Left lung (tissue), 14 donors: ENCODE measurements at places on chromosomes 6 and 20. TPM values are rescaled to one million over a fixed set of nuclear protein-coding genes. Genes with fewer than 3 reads are reported as not detected.

SIRPG gene
- 0.58 TPM for total RNA-seq

- no peak overlapping the region for H3K4me3 ChIP-seq
- H3K4me1 ChIP-seq, result peaks cover 20% of the 10 kb centered on the region
- no peaks in the 10 kb centered on the region for H3K27me3 ChIP-seq
These were observed 52.9 kb upstream of the SLC22A16 start for GRCh38 chr6:110529355-110529754.

SIGLEC1 gene
- total RNA-seq, result 22.8 TPM

DNA sequence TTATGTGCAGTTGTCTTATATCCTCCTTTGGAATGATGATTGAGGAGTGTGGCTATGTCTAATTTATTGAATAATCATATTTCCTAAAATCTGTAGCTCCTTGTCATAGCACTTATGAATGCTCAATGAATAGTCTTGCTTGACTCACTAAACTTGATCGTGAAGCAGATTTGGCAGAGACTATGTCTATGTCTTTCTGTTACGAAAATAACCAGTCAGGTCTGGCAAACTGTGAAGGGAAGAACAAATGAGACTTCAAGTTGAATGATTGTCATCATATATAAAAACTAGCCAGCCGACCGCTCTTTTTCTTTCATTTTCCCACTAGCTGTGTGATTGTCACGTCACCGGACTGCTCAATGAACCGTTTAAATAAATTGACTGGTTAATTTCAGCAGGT, 1303.9 kb upstream of the GJE1 start:
- no peak for DNase-seq
- H3K27me3 ChIP-seq, result no peaks in the 10 kb centered on the region
- H3K4me1 ChIP-seq, result no peaks in the 10 kb centered on the region
- H3K36me3 ChIP-seq, result no peaks in the 10 kb centered on the region

DNA sequence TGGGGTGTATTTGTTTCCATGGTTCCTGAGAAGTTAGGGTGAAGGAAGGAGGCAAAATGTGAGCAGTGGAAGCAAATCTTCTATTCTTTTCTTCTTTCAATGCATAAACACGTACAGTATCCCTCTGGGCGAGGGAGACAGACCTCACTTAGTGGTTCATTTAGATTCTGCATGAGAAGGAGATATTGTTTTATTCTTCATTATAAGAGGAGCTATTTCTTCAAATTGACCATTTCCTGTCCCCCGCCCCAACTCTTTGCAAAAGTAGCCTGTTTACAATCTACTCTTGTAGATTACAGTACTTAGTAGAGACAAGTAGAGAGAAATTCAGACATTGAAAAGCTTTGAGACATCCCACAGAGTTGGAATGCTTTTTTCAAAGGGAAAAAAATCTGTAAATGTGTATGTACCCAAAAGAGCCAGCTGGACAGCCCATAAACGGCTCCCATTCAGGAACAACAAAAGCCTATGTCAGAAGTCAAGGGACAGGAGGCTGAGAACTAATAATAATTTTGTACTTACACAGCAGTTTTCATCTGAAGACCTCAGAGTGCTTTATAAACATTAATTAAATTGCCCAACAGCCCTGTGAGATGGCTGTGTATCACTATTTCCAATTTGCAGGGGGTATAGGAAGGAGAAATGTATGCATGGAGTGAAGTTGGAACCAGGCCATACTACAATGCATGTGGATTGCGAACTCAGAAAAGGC, 23.9 kb downstream of the CD83 start:
- DNase-seq, result no peak
- no peaks in the 10 kb centered on the region for H3K36me3 ChIP-seq
- no peaks in the 10 kb centered on the region for H3K27me3 ChIP-seq

GRCh38 chr6:120648713-120649112, 685.6 kb downstream of the TBC1D32 start:
- H3K27ac ChIP-seq, result no peak overlapping the region
- H3K4me3 ChIP-seq, result no peak overlapping the region
- H3K27me3 ChIP-seq, result no peaks in the 10 kb centered on the region
- DNase-seq, result no peak

- no peaks in the 10 kb centered on the region for H3K36me3 ChIP-seq
- no peak overlapping the region for H3K4me3 ChIP-seq
- no peak overlapping the region for H3K27ac ChIP-seq
- H3K4me1 ChIP-seq, result no peaks in the 10 kb centered on the region
- peaks cover 31% of the 10 kb centered on the region for H3K27me3 ChIP-seq
- no peak for DNase-seq
These were observed 9.3 kb downstream of the BNIP5 start for GRCh38 chr6:36327226-36327918.

ULBP3 gene
- total RNA-seq, result 10.0 TPM

DNA sequence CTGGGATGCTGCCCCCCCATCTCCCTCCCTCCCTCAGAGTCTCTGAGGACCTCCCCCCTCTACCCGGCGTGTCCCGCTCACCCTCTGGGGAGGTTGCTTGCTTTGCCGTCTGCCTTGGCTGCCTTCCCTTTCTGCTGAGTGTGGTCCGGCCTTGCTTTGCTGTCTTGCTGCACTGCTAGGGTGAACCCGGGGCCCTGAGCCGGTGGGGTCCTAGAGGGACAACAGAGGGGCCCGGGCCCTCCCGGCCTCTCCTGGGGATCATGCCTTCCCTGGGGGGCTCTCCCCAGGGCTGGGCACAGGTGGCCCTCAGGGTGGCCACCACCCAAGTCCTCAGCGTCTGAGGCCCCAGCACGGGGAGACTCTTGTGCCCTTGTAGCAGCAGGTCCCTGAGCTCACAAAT, 19.3 kb downstream of the SLCO4A1 start:
- H3K27ac ChIP-seq, result no peak overlapping the region
- no peak for DNase-seq
- peaks cover 53% of the 10 kb centered on the region for H3K4me1 ChIP-seq
- no peaks in the 10 kb centered on the region for H3K36me3 ChIP-seq
- no peak overlapping the region for H3K4me3 ChIP-seq
- H3K27me3 ChIP-seq, result peaks cover 16% of the 10 kb centered on the region

SNAI1 gene
- total RNA-seq, result 4.1 TPM
